ENCODE measurements at places on chromosomes 2 and 18. TPM values are rescaled to one million over a fixed set of nuclear protein-coding genes. Genes with fewer than 3 reads are reported as not detected.

The FBXO48 gene
- total RNA-seq: 1.4 TPM

The APLF gene
- 3.6 TPM for total RNA-seq

The RAB6C gene
- 0.14 TPM for total RNA-seq

The TMEM185B gene
- total RNA-seq: 12.0 TPM

The SPP2 gene
- total RNA-seq: 0.53 TPM

The PDE1A gene
- total RNA-seq: 8.4 TPM

The EFR3B gene
- total RNA-seq: 21.1 TPM

The REG3G gene
- 3.3 TPM for total RNA-seq

The KANSL3 gene
- 23.3 TPM for total RNA-seq

The FRZB gene
- 32.1 TPM for total RNA-seq

The SULT1C3 gene
- total RNA-seq: not detected

The FN1 gene
- 5.6 TPM for total RNA-seq

The ANO7 gene
- 3.3 TPM for total RNA-seq

The CYB5A gene
- 33.6 TPM for total RNA-seq

The FBLN7 gene
- total RNA-seq: 0.13 TPM

The SMIM21 gene
- total RNA-seq: not detected

DNA sequence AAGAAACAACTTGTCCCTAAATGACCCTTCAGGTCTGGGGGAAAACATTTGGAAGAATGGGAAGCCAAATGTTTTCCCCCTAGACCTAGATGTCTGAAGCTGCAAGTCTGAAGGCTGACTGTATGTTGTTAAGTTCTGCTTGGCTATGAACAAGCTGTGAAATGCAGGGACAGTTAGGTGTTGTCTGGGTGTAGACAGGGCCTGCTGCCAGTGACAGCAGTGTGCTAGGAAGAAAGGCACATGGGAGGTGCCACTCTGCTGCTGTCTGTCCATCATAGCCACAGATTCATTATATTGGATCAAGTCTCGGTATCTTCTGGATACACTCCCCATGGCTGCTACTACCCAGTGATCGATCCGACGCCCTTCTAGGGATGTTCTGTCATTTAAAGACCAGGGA is 265.9 kb upstream of the PXDN start:
- no peak for ATAC-seq

DNA sequence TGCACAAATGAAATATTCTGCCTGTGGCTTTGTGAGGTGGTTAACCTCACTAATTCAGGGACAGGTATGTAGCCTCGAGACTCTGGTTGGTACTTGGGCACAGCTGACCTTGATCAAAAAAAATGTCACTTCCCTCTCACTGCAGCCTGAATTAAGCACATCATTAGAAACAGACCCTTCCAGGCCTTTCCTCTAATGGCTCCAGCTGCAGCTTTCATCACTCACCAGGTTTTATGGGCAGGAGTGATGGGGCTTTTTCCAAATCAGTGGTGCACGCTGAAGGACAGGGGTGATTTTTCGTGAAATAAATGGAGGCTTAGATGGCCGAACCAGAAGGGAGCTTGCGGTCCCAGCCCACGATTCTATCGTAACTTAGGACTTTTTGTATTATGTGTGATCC is 213.0 kb upstream of the RAB12 start:
- no peak for ATAC-seq

DNA sequence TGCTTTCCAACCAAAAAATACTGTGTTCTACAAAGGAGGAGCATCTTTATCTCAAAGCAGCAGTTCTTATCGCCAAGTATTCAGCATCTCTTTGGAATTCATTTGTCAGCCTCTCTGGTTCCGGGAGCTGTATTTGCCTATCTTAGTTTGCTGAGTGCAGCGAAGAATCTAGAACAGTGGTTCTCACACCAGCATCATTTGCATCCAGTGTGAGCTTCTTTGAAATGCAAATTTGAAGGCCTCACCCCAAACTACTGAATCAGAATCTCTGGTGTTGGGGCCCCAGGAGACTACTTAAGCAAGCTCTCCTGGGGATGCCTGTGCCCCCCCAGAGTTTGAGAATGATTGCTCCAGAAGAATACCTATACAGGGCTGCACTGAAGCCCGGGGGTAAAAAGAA is 1.5 kb upstream of the PTPN2 start:
- ATAC-seq: no peak

- no peak for ATAC-seq
Observed at GRCh38 chr18:38052879-38053590, 487.4 kb upstream of the CELF4 start.

DNA sequence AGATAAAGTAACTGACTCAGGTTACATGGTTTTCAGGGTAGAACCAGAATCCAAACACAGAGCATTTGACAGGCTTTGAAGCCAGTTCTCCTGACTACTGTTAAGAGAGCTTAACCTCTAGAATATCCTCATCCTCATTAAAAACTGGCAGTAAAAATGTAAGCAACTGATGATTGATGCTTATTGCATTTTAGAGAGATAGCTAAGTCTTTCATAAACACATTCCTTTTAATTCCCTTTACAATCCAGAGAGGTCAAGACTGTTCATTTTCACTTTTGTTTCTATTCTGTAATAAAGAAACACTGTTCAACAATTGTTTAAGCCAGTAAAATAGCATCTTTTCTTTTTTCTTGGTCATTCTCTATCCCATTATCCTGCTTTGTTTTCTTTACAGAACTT is 53.9 kb upstream of the RAB27B start:
- no peak for ATAC-seq

DNA sequence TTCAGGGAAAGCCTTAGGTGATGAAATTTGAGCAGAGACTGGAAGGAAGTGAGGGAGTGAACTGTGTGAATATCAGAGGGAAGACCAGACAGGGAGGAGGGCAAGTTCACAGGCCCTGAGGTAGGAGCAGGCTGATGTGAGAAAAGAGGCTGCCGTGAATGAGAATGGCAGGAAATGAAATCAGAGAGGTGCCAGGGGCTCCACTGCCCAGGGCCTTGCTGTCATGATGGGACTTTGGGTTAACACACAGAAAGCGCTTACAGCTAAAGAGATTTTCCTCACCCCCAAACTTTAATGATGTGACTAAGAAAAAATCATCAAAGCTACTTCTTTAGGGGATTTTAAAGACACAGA is 53.8 kb downstream of the MARCHF4 start:
- ATAC-seq: no peak

GRCh38 chr18:79529991-79530390 is 134.3 kb downstream of the NFATC1 start:
- ATAC-seq: no peak

GRCh38 chr2:86290596-86291327 is 46.7 kb downstream of the REEP1 start:
- peak; percentile 33 for ATAC-seq

DNA sequence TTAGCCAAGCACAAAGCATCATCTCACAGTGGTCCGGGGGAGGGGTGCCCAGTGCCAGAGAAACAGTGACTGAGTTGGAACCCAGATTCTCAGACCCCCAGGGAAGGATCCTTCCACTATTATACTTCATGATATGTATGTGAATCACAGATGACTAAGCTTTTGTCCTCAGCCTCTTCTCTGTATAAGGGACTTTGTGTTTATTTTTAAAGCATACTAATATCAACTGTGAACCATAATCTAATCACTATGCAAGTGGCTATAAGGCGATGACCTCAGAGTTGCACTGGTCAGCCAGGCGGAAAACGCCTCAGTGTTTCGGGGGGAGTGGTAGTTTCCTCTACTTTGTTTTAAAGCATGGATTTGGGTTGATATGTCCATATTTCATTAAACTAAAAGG is 160.4 kb upstream of the TMEM200C start:
- ATAC-seq: peak; percentile 77

GRCh38 chr2:142865924-142866323 is 11.5 kb upstream of the KYNU start:
- ATAC-seq: peak; percentile 51

GRCh38 chr2:46366668-46367052 is 69.5 kb downstream of the EPAS1 start:
- ATAC-seq: no peak

DNA sequence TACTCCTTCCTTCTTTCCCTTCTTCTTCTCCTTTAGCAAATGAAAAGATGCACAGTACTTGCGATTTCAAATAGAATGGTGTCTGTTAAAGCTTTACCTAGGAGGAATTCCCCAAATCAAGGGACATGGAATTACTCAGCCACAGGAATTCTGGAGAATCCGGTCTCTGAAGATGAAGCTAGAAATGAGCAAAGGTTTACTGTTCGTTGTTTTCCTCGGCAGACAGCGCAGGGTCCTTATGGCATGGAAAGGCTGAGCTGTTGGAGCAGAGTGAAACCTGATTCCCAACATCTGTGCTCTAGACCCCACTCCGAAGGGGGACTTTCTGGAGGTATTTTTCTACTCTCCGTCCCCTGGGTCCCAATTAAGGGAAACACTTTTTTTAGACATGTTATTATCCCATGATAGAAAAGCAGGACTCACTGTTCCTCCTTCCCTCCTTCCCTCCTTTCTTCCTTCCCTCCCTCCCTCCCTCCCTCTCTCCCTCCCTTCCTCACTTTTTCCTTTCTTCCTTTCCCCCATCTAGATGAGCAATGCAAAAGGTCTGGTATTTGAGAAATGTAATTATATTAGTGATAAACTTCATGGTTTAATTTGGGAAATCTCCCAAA is 47.1 kb downstream of the CDCA7 start:
- ATAC-seq: peak; percentile 25

DNA sequence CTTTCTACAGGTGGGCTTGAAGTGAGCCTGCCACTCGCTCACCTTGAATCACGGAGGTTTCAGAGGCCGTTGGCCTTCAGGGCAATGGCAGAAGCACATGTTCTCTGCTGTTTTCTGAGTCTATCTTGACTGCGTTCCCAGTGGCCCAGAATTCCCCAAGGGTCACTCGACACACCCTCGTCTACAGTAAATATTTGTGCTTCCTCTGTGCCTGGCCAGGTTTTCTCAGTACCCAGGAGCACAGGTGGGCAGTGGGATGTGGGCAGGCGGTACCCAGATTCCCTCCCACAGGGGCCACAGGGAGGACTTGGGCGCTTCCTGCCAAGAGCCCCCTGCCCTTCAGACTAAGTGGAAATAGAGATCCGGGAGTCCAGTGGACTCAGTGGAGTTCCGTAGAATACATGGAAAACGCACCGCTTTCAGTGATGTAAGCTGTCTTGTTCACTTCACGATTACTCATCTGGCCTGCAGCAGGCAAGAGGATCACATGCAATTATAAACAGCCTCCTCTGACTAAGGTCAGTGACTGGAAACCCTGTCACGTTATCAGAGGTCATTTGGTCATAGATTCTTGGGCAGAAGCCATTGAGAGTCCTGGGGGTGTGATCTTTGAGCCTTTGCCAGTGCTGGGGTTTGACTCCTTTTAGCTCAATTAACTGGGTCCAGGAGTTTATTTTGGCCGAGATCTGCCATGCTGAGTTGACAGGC is 179.8 kb downstream of the NEDD4L start:
- peak; percentile 86 for ATAC-seq

DNA sequence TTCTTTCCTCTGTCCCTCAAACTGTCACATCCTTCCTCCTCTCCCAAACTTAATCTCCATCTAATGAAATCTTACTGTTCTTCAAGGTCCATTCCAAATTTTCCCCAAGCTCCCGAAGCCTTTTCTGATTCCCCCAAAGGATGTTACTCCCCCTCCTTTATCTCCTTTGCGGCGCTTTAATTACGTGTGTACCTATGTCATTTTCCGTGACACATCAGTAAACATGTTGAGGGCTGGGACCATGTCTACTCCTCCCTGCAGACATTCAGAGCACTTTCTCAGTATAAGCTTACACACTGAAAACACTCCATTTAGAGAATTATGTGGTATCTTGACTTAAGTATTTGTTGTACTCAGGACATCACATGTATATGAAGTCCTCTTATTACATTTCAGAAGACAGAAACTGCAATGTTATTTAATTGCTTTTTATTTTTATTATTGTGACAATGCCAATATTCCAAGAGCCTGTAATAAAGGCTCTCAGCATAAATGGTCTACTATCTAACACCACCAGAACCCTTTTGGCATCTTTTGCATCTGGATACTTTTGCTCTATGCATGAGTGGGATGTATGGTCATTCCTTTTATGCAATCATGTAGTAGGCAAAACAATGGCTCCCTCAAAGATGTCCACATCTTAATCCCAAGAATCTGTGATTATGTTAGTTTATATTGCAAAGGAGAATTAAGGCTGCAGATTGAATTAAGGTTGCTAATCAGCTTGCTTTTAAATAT is 1.8 kb downstream of the NMI start:
- ATAC-seq: no peak

- no peak for ATAC-seq
Observed at GRCh38 chr2:64317707-64318475, 136.1 kb upstream of the LGALSL start.

- peak; percentile 100 for ATAC-seq
Observed at GRCh38 chr2:127591221-127591923, 54.6 kb upstream of the GPR17 start.

GRCh38 chr18:63850020-63850419 is 37.5 kb upstream of the SERPINB2 start:
- ATAC-seq: peak; percentile 46

GRCh38 chr2:147512206-147512605 is 332.6 kb upstream of the ACVR2A start:
- no peak for ATAC-seq

- no peak for ATAC-seq
Observed at GRCh38 chr2:101306410-101306809, 2.1 kb downstream of the RNF149 start.

DNA sequence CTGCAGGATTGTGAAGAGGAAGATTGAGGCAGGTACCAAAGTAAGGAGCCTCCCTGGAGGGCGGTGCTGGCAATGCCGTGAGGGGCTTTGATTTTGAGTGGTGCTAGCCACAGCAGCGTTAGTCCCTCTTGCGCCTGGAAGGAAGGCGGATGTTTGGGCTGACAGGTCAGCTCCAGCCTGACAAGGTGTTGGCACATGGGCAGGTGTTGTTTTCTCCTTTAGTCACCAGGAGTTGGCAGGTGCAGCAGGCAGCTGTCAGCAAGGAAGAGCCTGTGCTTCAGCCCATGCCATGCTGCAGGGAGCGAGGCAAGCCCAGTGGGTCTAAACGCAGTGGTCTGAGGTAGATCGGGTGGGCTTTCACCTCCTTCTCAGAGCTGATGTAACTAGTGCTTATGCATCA is 8.5 kb downstream of the SEC11C start:
- ATAC-seq: no peak

DNA sequence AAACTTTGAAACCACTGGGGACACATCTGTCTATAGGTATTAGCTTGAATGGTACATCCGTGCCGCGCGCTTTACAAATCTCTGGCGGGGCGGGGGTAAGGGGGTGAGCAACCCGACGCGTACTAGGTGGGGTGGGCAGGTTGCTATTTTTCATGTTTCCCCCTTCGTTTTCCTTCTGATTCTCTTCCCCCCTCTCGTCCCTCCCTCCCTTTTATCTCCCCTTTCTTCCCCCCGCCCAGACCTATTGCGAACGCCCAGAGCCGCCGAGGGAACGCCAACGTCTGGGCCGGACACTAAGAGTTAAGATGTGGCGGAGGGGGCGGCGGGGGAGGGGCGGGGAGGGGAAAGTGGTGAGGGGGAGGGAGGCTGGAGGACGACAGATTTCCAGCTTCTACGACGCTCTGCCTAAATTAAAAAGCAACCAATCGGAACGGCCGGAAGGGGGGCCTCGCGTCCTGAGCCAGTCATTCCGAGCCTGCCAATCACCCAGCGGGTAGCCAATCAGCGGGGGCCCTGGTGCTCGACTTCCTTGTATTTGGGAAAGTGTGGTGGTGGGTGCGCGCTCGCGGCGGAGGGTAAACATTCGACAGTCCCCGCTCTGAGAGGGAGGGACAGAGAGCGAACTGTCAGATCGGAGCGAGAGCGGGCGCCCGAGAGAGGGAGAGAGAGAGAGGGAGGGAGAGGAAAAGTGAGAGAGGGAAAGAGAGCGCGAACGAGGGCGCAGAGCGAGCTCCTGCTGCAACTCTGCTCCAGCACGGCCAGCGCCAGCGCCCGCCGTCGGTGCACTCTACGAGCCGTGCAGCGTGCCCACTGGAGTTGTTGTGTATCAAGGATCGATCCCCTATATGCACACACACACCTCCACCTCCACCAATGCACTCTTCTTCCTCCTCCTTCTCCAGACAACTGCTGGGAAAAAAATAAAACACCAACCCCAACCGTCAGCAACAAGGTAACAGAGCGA is at the start of gene POU3F3:
Gene POU3F3, plus strand, starts transcription at position 582 of the 964 bp plus-strand sequence. CDS start 1,396 bp downstream, outside the sequence.
- peak; percentile 77 for ATAC-seq

Data from motor neuron (in vitro differentiated cells).